ENCODE measurements at places on chromosomes 13 and 19. TPM values are rescaled to one million over a fixed set of nuclear protein-coding genes. Genes with fewer than 3 reads are reported as not detected.

The PRTN3 gene
- total RNA-seq: not detected

The PEX11G gene
- 7.8 TPM for total RNA-seq

The TBXA2R gene
- total RNA-seq: 6.7 TPM

The CYP2A6 gene
- not detected for total RNA-seq

The MIER2 gene
- 23.4 TPM for total RNA-seq

The AKT1S1 gene
- 33.7 TPM for total RNA-seq

The FUT1 gene
- 4.3 TPM for total RNA-seq

- no peak for DNase-seq
- no peak overlapping the region for H3K4me3 ChIP-seq
- H3K4me1 ChIP-seq: no peaks in the 10 kb centered on the region
- H3K36me3 ChIP-seq: no peaks in the 10 kb centered on the region
- no peak overlapping the region for H3K27ac ChIP-seq
These were observed 59.3 kb downstream of the TSHZ3 start for GRCh38 chr19:31289976-31290375.

GRCh38 chr13:101398191-101398590, 18.1 kb downstream of the NALCN start:
- H3K4me1 ChIP-seq: no peaks in the 10 kb centered on the region
- no peak for DNase-seq
- H3K27ac ChIP-seq: no peak overlapping the region
- H3K36me3 ChIP-seq: no peaks in the 10 kb centered on the region
- H3K27me3 ChIP-seq: no peaks in the 10 kb centered on the region
- no peak overlapping the region for H3K4me3 ChIP-seq

The TTC9B gene
- not detected for total RNA-seq

The FBXL12 gene
- 22.2 TPM for total RNA-seq

The CYP2F1 gene
- total RNA-seq: not detected

- DNase-seq: no peak
- no peaks in the 10 kb centered on the region for H3K27me3 ChIP-seq
- H3K4me1 ChIP-seq: no peaks in the 10 kb centered on the region
- no peak overlapping the region for H3K27ac ChIP-seq
- peaks cover 50% of the 10 kb centered on the region for H3K36me3 ChIP-seq
These were observed 10.1 kb downstream of the UBXN6 start for GRCh38 chr19:4447327-4448146.

- H3K4me3 ChIP-seq: peak overlapping the region; percentile 86
- peak overlapping the region; percentile 41 for H3K27ac ChIP-seq
- H3K27me3 ChIP-seq: no peaks in the 10 kb centered on the region
These were observed 563 bp upstream of the PDCD5 start for GRCh38 chr19:32580353-32580900.

The SIGLEC11 gene
- total RNA-seq: 1.2 TPM

The TEX29 gene
- total RNA-seq: not detected

DNA sequence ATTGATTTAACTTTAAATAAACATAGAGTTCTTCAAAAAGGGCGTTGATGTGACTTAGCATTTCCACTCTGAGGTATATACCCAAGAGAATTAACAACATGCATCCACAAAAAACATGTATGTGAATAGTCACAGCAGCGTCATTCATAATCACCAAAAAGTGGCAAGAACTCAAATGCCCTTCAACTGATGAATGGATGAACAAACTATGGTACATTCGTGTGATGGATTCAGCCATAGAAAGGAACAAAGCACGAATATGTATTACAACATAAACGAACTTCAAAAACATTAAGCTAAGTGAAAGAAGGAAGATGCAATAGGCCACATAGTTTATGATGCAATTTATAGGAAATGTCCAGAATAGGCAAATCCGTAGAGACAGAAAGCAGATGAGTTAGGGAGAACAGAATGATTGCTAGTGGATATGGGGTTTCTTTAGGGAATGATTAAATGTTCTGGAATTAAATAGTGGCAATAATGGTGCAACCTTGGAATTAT, 72.3 kb upstream of the UQCRFS1 start:
- H3K4me1 ChIP-seq: peaks cover 9% of the 10 kb centered on the region
- no peak for DNase-seq

DNA sequence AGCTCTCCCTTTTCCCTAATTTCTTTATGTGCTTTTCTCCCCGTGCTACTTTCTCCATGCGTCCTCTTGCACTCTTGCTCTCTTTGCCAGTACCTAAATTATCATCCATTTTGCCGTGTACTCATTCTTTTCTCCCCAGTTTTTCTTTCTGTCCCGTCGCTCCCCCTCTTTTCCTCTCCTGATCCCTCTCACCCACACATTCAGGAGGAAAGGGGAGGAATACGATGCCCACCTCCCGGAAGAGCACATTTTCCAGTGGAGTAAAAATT, 821 bp downstream of the ZNF616 start:
- no peaks in the 10 kb centered on the region for H3K27me3 ChIP-seq
- no peak for DNase-seq
- H3K4me1 ChIP-seq: peaks cover 13% of the 10 kb centered on the region

GRCh38 chr13:93872376-93872775, 607.1 kb downstream of the DCT start:
- H3K27ac ChIP-seq: no peak overlapping the region
- no peak overlapping the region for H3K4me3 ChIP-seq

DNA sequence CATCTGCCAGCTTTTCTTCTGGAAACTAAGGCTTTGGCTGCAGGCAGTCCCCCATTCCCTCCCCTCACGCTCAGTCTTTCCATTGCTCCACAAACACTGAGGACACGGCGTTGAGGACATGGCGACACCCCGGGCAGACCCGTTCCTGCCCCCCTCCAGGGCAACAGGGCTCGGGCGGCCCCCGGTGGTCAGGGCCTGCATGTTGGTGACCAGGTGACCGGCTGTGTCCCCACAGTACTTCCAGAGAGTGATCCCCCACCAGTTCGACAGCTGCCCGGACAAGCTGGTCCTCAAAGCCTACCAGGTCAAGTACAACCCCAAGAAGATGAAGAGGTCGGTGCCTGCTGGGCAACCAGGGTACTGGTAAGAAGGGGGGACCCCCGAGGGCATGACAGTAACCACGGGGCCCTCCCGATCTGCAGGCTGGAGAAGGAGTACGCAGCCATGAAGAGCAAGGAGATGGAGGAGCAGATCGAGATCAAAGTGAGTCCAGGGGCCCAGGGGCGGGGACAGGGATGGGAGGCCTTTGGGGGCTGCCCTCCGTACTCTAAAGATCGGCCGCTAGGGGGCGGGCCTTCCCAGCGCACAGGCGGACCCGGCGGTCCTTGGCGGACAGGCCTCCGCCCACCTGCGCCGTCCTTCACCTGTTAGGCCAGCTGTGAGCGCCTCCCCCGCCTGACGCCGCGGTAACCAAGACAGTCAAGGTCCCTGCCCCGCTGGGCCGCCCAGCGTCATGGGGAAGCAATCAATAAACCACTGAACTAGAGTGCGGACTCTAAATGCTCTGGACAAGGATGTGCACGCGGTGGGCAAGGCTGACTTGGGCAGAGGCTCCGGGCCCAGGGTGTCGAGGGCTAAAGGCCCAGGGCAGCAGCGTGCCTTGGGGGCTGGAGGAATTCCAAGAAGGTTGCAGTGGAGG, 21.1 kb downstream of the PRR36 start:
- no peak overlapping the region for H3K4me3 ChIP-seq
- peak; percentile 94 for DNase-seq
- H3K4me1 ChIP-seq: no peaks in the 10 kb centered on the region
- no peak overlapping the region for H3K27ac ChIP-seq
- no peaks in the 10 kb centered on the region for H3K27me3 ChIP-seq

GRCh38 chr13:51608857-51609406, 24.7 kb downstream of the WDFY2 start:
- H3K27me3 ChIP-seq: no peaks in the 10 kb centered on the region
- no peaks in the 10 kb centered on the region for H3K36me3 ChIP-seq
- no peak overlapping the region for H3K27ac ChIP-seq

- no peaks in the 10 kb centered on the region for H3K27me3 ChIP-seq
- H3K4me3 ChIP-seq: peak within 1 kb of the TSS; percentile 98
- no peaks in the 10 kb centered on the region for H3K36me3 ChIP-seq
- H3K4me1 ChIP-seq: peaks cover 34% of the 10 kb centered on the region
- DNase-seq: peak; percentile 93
- H3K27ac ChIP-seq: peak within 1 kb of the TSS; percentile 23
These were observed at the start of gene NACC1 for GRCh38 chr19:13117772-13118423. Gene NACC1 (plus strand): TSS chr19:13118264. CDS start chr19:13135208, 16,944 bp downstream.

GRCh38 chr13:93786846-93787489, 560.4 kb downstream of the GPC6 start:
- no peaks in the 10 kb centered on the region for H3K4me1 ChIP-seq
- no peak overlapping the region for H3K27ac ChIP-seq
- no peaks in the 10 kb centered on the region for H3K27me3 ChIP-seq
- no peak overlapping the region for H3K4me3 ChIP-seq

DNA sequence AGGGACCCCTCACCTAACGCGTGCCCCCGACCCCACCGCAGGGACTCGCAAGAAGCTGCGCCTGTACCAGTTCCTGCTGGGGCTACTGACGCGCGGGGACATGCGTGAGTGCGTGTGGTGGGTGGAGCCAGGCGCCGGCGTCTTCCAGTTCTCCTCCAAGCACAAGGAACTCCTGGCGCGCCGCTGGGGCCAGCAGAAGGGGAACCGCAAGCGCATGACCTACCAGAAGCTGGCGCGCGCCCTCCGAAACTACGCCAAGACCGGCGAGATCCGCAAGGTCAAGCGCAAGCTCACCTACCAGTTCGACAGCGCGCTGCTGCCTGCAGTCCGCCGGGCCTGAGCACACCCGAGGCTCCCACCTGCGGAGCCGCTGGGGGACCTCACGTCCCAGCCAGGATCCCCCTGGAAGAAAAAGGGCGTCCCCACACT, 4.7 kb upstream of the MYBPC2 start:
- no peaks in the 10 kb centered on the region for H3K36me3 ChIP-seq
- peak; percentile 97 for DNase-seq
- H3K4me3 ChIP-seq: no peak overlapping the region

The DAND5 gene
- not detected for total RNA-seq

DNA sequence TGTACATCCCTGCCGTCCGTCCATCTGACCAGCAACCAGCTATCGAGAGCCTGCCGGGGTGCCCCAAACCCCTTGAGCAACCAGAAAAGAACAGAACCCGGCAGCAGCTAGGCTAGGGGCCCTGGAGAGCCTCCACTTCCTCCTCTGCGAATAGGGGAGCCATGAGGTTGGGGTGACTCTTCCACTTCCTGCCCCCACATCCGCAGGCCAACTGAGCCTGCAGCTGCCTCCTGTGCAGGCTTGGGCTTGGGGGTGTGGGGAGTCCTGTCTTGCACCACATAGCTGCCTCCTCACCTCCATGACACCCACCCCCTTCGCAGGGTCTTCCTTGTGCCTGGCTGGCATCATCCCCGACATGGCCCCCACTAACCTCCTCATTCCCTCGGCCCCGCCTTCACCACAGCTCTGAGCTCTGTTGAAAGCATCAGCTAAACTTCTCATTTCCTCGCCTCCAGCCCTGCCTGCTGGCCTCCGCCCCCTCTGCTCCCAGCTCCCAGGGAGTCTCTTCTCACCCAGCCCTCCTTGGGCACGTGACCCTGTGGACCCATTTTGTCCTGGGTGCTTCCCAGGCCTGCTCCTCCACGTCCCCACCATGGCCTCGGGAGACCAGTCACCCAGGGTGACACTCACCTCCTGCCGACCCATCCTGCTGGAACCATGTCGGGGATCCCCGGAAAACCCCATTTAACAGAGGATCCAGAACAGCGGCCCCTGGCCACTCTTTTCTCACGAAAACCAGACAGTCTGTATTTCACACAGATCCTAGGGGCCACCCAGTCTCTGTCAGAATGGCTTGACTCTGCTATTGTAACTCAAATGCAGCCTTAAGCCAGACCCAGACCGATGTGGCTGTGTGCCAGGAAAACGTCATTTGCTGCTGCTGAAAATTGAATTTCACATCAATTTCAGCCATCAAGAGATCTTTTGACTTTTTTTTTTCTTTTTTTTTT, 50.4 kb downstream of the MYO9B start:
- H3K27me3 ChIP-seq: no peaks in the 10 kb centered on the region
- H3K27ac ChIP-seq: peak overlapping the region; percentile 60
- no peaks in the 10 kb centered on the region for H3K36me3 ChIP-seq
- H3K4me1 ChIP-seq: peaks cover 8% of the 10 kb centered on the region
- H3K4me3 ChIP-seq: no peak overlapping the region

- H3K27ac ChIP-seq: no peak overlapping the region
- no peak for DNase-seq
- no peak overlapping the region for H3K4me3 ChIP-seq
- H3K4me1 ChIP-seq: no peaks in the 10 kb centered on the region
- no peaks in the 10 kb centered on the region for H3K27me3 ChIP-seq
- H3K36me3 ChIP-seq: no peaks in the 10 kb centered on the region
These were observed 5.9 kb upstream of the ARL11 start for GRCh38 chr13:49622174-49622946.

The SYT5 gene
- not detected for total RNA-seq

The ZNF615 gene
- total RNA-seq: 15.3 TPM

The LGI4 gene
- 7.5 TPM for total RNA-seq

The C1QTNF9B gene
- not detected for total RNA-seq

GRCh38 chr19:29467824-29468401, 57.9 kb upstream of the VSTM2B start:
- no peak overlapping the region for H3K27ac ChIP-seq
- no peak overlapping the region for H3K4me3 ChIP-seq
- no peaks in the 10 kb centered on the region for H3K36me3 ChIP-seq
- DNase-seq: no peak
- H3K4me1 ChIP-seq: no peaks in the 10 kb centered on the region
- H3K27me3 ChIP-seq: no peaks in the 10 kb centered on the region

The LYL1 gene
- total RNA-seq: 13.8 TPM

DNA sequence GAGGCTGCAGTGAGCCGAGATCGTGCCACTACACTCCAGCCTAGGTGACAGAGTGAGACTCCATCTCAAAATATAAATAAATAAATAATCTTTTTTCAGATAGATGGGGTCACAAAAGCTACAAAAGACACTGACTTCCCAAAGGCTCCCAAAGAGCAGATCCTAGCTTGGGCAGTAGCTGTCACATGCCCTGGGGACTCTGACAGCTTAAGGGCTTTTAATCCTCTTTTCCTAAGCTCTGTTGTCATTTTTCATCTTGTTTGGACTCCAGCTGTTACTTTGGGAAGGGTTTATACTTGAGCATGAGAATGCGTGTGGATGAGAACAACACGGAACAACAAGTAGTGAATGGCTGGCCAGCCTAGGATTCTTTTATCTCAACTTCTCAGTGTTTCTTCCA, 231.7 kb downstream of the MZT1 start:
- H3K4me1 ChIP-seq: no peaks in the 10 kb centered on the region
- no peak overlapping the region for H3K4me3 ChIP-seq
- no peak overlapping the region for H3K27ac ChIP-seq
- no peaks in the 10 kb centered on the region for H3K36me3 ChIP-seq

The IGFL3 gene
- total RNA-seq: not detected

- DNase-seq: no peak
- H3K4me3 ChIP-seq: no peak overlapping the region
- no peaks in the 10 kb centered on the region for H3K36me3 ChIP-seq
These were observed 18.4 kb downstream of the CABP5 start for GRCh38 chr19:48025480-48025879.

DNA sequence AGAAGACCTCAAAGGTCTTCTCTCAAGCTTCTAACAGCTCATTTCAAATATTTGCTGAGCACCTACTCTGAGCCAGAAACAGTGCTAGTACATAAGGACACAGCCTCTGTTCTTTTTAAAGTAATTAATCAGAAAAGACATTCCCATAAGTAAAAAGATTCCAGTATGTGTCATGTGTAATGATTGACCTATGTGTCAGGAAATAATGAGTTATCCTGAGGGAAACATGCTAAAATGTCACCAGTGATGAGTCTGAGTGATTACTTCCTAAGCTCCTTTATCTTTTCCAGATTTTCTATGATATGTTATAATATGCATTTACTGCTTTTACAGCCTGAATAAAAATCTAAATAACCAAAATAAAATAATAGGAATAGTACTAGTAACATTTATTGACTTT, 107.6 kb downstream of the SLC25A15 start:
- H3K4me3 ChIP-seq: no peak overlapping the region
- no peak for DNase-seq
- no peaks in the 10 kb centered on the region for H3K4me1 ChIP-seq
- no peak overlapping the region for H3K27ac ChIP-seq
- H3K27me3 ChIP-seq: no peaks in the 10 kb centered on the region

The PLK5 gene
- total RNA-seq: not detected

The DMWD gene
- total RNA-seq: 60.9 TPM

Data from kidney (tissue), 22 donors.